ENCODE measurements at places on chromosomes 7 and 10.
A peak's percentile ranks its signal among the peaks of the same experiment; 100 is the strongest.

GRCh38 chr10:3745521-3745920, 39.5 kb downstream of the KLF6 start:
- no peak for DNase-seq

DNA sequence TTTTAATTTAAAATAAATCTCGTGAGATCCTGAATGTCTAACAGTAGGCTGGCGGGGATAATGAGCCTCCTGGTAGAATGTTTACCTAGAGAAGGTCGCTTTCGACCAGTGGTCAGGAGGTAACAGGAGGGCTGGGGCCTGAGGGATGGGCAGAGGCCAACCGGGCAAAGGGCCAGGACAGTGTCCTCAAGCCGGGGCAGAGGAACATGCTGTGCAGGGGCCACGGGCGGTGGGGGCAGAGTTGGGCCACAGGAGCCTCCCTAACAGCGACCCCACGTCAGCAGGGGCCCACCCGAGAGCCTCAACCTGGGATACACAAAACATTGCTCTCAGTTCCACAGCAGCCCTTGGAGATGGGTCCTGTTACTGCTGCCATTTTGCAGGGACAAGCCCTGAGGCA, 14.5 kb downstream of the CFAP46 start:
- DNase-seq, result no peak

DNA sequence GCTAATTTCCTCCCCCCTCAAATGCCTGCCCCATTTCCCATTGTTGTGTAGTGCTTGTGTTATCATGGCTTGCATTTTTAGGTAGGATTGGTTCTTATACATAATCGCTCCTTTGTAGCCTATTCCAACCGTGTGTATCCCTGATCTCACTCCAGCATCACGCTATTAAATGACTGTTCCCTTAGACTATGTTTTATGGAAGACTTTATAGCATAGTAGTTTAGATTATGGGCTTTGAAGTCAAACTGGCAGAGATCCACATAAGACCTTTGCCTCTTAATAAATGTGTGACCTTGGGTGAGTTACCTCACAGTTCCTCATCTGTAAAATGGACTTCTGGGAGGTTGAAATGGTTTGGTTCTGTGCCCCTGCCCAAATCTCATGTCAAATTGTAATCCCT, 5.4 kb upstream of the RABGEF1 start:
- DNase-seq, result no peak

DNA sequence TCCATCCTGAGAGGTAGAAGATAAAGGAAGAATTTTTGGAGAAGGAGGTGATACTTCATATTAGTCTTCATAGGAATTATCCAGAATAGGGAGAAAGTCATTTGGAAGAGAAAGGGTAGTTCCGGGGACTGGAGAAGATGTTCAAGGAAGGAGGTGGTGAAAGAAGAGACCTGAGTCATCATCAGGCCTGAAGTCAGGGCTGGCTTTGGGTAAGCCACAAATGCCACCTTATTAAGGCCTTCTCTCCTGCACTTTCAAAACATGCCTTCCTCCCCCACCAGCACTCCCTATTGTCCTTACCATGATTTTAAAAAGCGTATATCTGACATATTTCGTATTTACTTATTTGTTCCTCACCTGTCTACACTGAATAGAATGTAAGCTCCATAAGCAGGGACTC, 112.2 kb upstream of the LRGUK start:
- DNase-seq, result peak; percentile 9

GRCh38 chr10:1401071-1401965, 336.0 kb downstream of the ADARB2 start:
- DNase-seq, result no peak

GRCh38 chr10:29740981-29741545, 106.3 kb upstream of the SVIL start:
- DNase-seq, result no peak

- DNase-seq, result no peak
These were observed 283.5 kb downstream of the PLXNA4 start for GRCh38 chr7:132292803-132293202.

Measured in AG08395 (cell line).